Activated T-cell treated with anti-CD3 and anti-CD28 coated beads, Interleukin-2, amount 50 U/mL, for 4 hours (primary cell): ENCODE measurements at places on chromosomes 4 and X. TPM values are rescaled to one million over a fixed set of nuclear protein-coding genes. Genes with fewer than 3 reads are reported as not detected.

Gene NEUROG2
- not detected for total RNA-seq

DNA sequence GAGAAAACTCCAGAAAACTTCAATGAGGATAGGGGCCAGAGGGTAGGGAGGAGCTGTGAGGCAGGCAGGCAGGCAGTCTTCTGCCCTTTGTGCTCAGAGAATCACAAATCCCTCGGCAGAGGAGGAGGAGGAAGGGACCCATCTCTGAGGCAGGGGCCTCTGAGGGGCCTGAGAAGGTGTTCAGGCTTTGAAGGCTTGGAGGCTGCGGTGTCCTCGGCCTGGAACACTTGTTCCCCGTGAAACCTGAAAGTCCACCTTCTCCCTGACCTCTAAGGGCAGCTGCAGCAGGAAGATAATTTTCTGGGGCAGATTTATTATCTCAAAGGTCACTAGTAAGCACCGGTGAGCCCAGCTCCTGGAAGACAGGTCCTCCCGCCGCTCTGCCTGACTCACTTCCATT is 200.3 kb upstream of the BCOR start:
- no peak for DNase-seq

GRCh38 chr4:184596617-184597185 is 52.5 kb downstream of the CASP3 start:
- DNase-seq, result no peak

Gene SLC6A14
- total RNA-seq, result 0.21 TPM

Gene MRPL1
- total RNA-seq, result 98.0 TPM

Gene IL13RA1
- 0.40 TPM for total RNA-seq

- no peak for DNase-seq
Observed at GRCh38 chr4:169906821-169907220, 119.4 kb downstream of the MFAP3L start.

Gene NR3C2
- total RNA-seq, result 2.0 TPM

GRCh38 chr4:112245383-112245782 is 13.8 kb downstream of the AP1AR start:
- no peak for DNase-seq

Gene GPR173
- not detected for total RNA-seq

GRCh38 chr4:122666527-122667245 is 45.8 kb upstream of the IL21 start:
- no peak for DNase-seq

DNA sequence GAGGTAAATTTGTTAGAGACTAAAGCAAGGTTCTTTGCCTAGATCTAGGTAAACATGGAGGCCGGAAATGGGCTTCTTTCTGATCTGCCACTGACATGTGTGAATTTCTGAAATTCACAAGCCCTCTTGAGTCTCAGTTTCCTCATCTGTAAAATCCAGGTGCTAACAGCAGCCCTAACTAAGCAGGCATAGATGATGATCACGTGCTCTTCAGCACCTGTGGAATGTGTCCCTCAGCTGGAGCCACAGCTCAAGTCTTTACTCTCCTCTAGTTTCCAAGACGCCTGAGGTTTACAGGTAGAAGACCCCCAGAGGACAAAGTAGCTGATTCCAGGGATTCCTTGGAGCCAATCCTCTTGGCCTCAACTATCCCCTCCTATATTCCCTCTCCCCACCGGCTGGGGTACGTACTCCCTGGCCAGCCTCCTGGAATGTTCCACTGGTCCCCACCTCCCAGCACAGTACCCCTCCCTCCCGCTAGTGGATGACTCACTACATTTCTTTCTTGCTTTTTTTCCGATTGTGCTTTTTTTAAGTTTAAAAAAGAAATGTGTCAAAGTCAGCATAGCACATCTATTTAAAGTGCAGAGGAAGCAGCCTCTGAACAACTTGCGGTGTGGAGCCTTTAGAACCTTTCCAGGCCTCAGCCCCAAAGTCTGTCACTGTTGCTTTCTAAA is 98.4 kb downstream of the PHKA2 start:
- DNase-seq, result no peak

DNA sequence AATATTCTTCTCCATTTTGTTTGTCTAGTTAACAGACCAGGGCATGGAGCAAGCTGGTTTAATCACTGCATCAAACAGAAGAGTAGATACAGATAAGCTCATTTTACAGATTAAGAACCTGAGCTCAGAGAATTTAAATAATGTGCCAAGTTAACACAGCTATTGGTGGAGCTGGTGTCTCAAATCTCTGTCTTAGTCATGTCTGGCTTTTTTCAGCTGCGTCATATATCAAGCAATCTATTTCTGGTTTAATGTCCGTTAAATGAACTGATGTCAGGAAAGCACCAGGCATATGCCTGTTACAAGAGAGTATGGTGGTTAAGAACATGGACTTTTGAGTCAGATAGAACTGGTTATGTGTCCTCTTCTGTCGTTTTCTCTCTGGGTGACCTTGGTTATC is 79.8 kb upstream of the ADGRA3 start:
- no peak for DNase-seq

DNA sequence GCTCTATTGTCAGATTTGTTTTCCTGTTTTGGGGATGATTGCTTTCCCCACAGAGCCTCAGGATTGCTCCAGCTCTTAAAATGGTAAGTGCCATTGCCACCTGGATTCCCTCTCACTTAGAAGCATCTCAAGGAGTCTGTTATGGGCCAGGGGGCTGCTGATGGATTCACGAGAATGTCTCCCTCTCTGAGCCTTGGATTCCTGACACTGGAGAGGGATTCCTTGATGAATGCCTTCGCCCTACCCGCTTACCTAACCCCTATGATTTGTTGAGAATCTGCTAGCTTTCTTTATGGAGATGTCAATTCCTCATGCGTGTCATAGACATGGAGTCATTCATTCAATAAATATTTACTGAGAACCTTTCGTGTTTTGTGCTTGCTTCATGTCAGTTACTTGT is 36.9 kb upstream of the TENM3 start:
- DNase-seq, result no peak

GRCh38 chr4:83851261-83852084 is 315.6 kb downstream of the GPAT3 start:
- DNase-seq, result no peak

GRCh38 chrX:86348669-86349068 is 200.4 kb downstream of the DACH2 start:
- no peak for DNase-seq

DNA sequence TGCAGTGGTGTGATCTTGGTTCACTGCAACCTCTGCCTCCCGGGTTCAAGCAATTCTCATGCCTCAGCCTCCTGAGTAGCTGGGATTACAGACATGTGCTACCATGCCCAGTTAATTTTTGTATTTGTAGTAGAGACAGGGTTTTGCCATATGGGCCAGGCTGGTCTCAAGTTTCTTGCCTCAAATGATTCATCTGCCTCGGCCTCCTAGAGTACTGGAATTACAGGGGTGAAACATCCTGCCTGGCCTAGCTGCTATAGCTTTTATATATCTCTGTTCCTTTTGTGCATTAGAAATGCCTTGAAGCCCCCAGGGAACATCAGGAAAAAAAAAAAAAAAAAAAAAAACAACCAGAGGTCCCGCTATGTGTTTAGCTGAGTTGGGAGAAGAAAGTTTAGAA is 34.8 kb downstream of the UBE2K start:
- no peak for DNase-seq

Gene SLC4A4
- 0.26 TPM for total RNA-seq

GRCh38 chr4:29142708-29143107 is 1577.5 kb upstream of the PCDH7 start:
- DNase-seq, result no peak

- no peak for DNase-seq
Observed at GRCh38 chrX:96002431-96002830, 682.2 kb upstream of the DIAPH2 start.

DNA sequence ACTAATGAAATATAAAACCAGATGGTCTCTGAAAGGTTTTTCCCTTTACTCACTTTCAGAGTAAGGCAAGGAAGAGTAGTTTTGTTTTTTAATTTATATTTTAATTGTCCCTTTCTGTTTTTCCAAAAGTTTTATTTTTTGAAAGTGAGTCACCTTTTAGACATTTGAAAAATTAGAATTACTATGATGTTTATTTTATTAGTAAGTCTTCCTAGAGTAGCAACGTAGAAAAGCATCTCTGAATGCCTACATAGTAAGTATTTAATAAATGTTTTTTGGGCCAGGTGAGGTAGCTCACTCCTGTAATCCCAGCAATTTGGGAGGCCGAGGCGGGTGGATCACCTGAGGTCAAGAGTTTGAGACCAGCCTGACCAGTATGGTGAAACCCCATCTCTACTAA is 51.1 kb downstream of the TET2 start:
- no peak for DNase-seq

GRCh38 chrX:13258052-13258444 is 61.8 kb downstream of the ATXN3L start:
- no peak for DNase-seq

DNA sequence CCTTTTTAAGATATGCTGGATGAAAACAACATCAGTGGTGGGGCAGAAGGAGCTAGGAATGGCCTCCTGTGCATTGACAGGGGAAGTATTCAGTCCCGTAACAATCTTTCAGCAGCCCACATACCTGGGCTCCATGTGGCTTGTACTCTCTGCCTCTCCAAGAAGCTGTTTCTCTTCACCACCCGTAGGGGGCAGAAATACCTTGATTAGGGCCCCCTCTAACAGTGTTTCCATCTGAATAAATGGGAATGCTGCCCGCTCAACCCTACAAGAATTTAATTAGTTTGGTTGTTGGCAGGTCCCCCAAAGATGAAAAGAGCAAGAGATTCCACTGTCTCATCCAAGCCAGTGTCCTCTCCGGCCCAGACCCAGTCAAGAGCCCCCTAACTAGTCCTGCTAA is 155.2 kb downstream of the SMIM20 start:
- DNase-seq, result no peak

DNA sequence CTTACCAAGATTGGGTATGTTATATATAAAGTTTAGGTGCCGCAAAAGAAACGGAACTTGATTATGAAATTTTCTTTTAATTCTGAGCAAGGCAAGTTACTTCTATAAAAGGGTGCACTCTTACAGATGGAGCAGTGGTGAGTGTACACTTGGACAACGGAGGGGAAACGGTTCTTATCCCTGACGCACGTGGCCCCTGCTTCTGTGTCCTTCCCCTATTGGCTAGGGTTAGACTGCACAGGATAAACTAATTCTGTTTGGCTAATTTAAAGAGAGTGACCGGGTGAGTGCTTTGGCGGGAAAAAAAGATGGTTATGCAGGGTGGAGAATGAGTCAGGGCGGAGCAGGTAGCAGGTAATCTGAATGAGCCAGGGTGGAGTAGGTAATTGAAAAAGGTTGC is 149.5 kb downstream of the GC start:
- DNase-seq, result no peak

Gene SSX1
- total RNA-seq, result not detected

Gene DUSP21
- not detected for total RNA-seq

DNA sequence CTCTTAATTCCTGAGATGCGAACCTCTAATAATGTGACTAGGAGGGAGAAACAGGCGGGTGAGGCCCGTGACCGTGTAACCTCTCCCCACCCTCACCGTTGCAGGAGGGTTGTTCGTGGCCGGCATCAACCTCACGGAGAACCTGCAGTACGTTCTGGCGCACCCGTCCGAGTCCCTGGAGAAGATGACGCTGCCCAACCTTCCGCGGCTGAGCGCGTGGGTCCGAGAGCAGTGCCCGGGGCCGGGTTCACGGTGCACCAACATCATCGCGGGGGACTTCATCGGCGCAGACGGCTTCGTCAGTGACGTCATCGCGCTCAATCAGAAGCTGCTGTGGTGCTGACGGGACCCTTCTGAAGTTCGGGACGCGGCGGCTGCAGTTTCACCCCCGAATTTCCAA is 17.8 kb downstream of the PLCXD1 start:
- DNase-seq, result no peak

Gene C4orf51
- total RNA-seq, result not detected

- no peak for DNase-seq
Observed at GRCh38 chr4:150491132-150492049, 90.6 kb upstream of the MAB21L2 start.

GRCh38 chr4:153497091-153497531 is 31.0 kb downstream of the TMEM131L start:
- peak; percentile 49 for DNase-seq
